ENCODE measurements at places on chromosomes 2 and 18. TPM values are rescaled to one million over a fixed set of nuclear protein-coding genes. Genes with fewer than 3 reads are reported as not detected.

GALNT3 gene
- total RNA-seq: 1.1 TPM

FAM237A gene
- total RNA-seq: not detected

DLGAP1 gene
- total RNA-seq: 0.05 TPM

CDK15 gene
- 1.5 TPM for total RNA-seq

ANXA4 gene
- total RNA-seq: 92.2 TPM

AQP12A gene
- total RNA-seq: not detected

ASXL3 gene
- total RNA-seq: 5.0 TPM

CAPN14 gene
- 0.09 TPM for total RNA-seq

DRC1 gene
- not detected for total RNA-seq

IL37 gene
- not detected for total RNA-seq

FOXD4L1 gene
- total RNA-seq: not detected

CCBE1 gene
- total RNA-seq: 3.0 TPM

KIF1A gene
- 0.57 TPM for total RNA-seq

DSC3 gene
- 0.32 TPM for total RNA-seq

ECEL1 gene
- total RNA-seq: 0.52 TPM

SLC14A1 gene
- total RNA-seq: 1.4 TPM

GAREM2 gene
- 6.3 TPM for total RNA-seq

TCF7L1 gene
- total RNA-seq: 25.9 TPM

NMUR1 gene
- total RNA-seq: 7.4 TPM

CERS6 gene
- 18.2 TPM for total RNA-seq

COPS9 gene
- total RNA-seq: 127 TPM

FHOD3 gene
- 26.0 TPM for total RNA-seq

CRYBA2 gene
- total RNA-seq: not detected

MEX3C gene
- 18.8 TPM for total RNA-seq

CGREF1 gene
- 25.8 TPM for total RNA-seq

CIB4 gene
- not detected for total RNA-seq

LYPD1 gene
- 0.33 TPM for total RNA-seq

CCDC74A gene
- 4.4 TPM for total RNA-seq

Data from posterior vena cava (tissue), 2 donors.